ENCODE measurements at places on chromosomes 3 and 15.

DNA sequence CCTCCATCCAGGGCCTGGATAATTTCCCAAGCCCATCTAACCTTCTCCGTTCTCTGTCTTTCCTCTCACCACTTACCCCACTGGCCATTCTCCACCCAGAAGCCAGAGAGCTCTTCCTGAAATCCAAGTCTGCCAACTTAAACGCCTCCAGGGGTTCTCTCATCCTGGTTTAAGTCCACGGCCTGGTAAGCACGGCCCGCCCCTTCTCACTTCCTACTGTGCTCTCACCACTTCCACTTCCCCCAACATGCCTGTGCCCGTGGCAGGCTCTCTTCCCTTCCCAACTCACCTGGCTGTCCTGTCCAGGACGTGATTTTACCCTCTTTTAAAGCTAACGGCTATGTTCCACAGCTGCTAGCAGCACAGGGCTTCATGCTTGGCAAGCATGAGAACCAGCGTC is 1.7 kb upstream of the CX3CR1 start:
- no peak for DNase-seq

GRCh38 chr3:49724586-49724985 is 835 bp upstream of the GMPPB start:
- DNase-seq, result no peak

DNA sequence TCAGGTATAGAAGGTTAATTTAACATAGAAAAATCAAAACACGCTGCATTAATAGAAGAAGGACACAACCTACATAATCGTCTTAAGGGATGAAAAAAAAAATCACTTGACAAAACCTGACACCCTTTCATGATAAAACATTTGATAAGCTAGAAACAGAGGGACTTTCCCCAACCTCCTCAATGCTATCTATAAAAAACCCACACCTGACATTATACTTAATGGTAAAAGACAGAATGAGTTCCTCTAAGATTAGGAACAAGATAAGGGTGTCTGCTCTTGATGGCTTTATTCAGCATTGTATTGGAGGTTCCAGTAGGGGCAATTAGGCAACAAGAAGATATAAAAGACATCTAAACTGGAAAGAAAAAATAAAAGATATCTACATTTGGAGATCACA is 69.9 kb upstream of the KBTBD8 start:
- DNase-seq, result no peak

- no peak for DNase-seq
These were observed 85.2 kb upstream of the CHL1 start for GRCh38 chr3:111143-112069.

GRCh38 chr15:46293550-46293949 is 658.7 kb downstream of the SQOR start:
- no peak for DNase-seq

GRCh38 chr3:129890125-129890524 is 3.4 kb downstream of the TMCC1 start:
- no peak for DNase-seq

- no peak for DNase-seq
These were observed 13.7 kb downstream of the NTRK3 start for GRCh38 chr15:88242586-88243555.

- DNase-seq, result no peak
These were observed 412.5 kb downstream of the SOX2 start for GRCh38 chr3:182124187-182124586.

- DNase-seq, result no peak
These were observed 17.8 kb downstream of the LMOD3 start for GRCh38 chr3:69104586-69104985.

DNA sequence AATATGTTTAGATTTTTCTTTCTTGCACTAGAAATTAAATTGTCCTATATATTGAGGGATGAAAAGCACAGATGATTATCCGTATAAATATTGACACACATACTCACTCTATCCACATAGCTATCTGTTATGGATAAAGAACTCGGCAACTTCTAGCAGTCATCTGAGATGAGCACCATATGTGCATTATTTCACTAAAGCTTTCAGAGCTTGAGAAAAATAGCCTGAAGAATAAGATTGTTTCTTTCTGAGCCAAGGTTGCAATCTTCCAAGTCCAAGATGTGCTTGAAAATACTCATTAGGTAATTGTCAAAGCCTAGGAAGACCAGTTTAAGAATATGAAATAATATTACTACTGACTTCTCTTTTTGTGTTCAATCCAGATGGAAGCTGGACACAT is 40.5 kb downstream of the COL8A1 start:
- DNase-seq, result no peak

GRCh38 chr15:88072598-88073390 is 183.7 kb downstream of the NTRK3 start:
- DNase-seq, result no peak

DNA sequence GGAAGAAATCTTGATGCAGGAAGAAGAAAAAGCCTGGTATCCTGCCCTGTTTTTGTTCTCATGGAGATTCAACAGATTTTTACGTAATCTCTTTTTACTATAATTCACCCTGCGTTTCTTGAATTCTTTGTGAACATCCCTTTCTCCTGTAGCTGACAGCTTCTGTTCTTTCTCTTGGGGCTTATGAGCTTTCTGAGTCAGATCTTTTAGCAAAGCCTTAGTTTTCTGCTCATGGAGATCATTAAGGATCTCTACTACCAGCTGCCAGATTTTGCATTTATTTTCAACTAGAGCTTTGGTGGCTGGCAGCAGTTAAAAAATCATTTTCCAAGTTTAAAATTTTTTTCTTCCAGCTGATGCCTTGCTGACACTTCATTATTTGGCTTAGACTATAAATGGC is 51.6 kb downstream of the MOBP start:
- no peak for DNase-seq

All from activated CD8-positive, alpha-beta memory T cell treated with anti-CD3 and anti-CD28 coated beads for 1 hour (primary cell).